ENCODE measurements at places on chromosomes 7 and 10.
A peak's percentile ranks its signal among the peaks of the same experiment; 100 is the strongest.

DNA sequence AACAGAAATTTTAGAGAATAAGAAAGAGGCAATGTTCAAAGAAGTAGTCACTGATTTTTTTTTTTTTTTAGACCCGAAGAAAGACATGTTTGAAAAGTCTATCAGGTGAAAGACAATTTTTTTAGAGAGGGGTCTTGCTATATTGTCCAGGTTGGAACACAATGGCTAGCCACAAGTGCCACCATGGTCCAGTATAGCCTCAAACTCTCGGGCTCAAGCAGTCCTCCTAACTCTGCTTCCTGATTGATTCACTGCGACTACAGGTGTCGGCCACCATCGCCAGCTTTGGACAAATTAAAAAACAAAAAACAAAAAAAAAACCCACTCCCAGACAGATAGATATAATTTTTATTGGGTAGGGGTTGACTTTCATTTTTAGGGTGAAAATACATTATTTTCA is 22.3 kb downstream of the FAM149B1 start:
- no peak for DNase-seq

- no peak for DNase-seq
Measured at GRCh38 chr10:132301371-132302330, 6.1 kb downstream of the STK32C start.

- DNase-seq = no peak
Measured at GRCh38 chr7:135411098-135411497, 98.8 kb downstream of the CNOT4 start.

- no peak for DNase-seq
Measured at GRCh38 chr7:30658479-30659074, 23.7 kb downstream of the CRHR2 start.

GRCh38 chr10:69854511-69855345 is 53.0 kb downstream of the COL13A1 start:
- DNase-seq = no peak

DNA sequence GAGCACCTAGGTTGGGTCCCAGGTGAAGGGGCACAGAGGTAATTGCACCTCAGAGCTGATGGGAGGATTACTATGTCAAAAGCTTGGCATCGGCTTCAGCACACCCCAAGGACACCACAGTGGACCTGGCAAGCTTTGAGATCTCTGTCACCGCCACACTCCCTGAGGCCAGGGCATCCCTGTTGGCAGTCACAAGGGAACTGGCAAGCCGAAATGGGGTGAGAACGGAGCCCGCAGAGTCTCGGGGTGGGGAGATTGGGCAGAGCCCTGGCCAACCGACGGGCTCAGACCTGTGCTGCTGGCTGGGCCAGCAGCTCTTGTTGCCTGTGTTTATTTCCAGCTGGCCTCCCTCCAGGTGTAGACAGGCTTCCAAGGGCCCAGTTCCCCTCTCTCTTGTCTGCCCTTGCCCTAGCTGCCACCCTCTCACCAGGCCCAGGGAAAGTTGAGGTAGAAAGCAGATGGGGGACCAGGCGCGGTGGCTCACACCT is 2.5 kb downstream of the HSPB1 start:
- DNase-seq = no peak

DNA sequence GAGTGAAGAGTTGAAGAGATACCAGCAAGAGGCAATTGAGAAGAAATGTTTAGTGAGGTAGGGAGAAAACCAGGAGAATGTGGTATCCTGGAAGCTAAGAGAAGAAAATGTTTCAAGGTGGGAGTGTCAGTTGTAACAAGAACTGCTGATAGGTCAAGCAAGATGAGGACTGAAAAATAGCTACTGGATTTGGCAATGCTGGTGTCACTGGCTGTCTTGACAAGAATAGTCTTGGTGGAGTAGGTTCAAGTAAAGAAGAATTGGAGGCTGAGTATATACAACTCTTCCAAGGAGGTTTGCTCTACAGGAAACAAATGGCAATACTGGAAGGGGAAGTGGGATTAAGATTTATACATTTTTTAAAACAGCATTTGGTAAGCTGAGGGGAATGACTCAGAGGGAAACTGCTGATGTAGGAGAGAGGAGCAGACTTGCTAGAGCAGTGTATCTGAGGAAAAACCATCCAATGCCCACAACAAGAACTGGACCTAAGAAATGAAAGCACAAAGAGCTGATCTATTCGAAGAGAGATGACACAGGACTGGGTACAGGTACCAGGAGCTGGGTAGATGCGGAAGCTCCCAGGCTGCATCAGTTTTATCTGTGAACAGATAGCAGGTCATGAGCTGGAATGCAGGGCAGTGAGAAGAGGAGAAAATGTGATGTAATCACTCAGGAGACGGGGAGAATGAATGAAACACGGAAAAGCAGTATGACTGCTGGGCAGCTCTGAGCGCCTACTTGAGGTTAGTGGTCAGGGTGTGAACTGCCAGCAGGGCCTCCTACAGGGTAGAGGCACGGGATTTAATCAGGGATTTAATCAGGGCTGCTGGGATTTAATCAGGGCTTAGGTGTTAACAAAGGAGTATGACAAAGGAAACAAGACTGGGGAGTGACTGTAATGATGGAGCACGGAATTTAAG is 34.5 kb downstream of the FAM25A start:
- DNase-seq = peak; percentile 2

GRCh38 chr7:32958046-32959025 is 1.1 kb downstream of the FKBP9 start:
- DNase-seq = peak; percentile 86

GRCh38 chr7:137882261-137882668 is 35.5 kb upstream of the DGKI start:
- DNase-seq = peak; percentile 81

GRCh38 chr10:111429288-111430028 is 352.6 kb downstream of the ADRA2A start:
- DNase-seq = no peak

DNA sequence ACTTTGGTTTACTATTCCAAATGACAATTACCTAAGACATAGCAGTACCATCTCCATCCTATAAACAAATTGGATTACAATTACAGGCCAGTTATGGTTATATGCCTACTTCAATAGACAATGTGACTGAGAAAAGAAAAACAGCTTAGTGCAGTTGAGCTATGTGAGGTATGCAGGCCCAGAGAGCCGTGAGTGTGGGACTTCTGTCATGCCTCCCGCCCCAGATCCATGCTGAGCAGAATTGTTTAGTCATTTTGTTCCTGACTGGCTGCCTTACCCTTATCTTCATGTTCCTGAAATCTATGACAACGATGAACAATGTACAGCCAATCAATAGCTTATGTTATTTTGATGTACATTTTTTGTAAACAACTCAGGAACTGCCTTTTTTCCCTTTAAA is 21.7 kb downstream of the LARP4B start:
- peak; percentile 30 for DNase-seq

DNA sequence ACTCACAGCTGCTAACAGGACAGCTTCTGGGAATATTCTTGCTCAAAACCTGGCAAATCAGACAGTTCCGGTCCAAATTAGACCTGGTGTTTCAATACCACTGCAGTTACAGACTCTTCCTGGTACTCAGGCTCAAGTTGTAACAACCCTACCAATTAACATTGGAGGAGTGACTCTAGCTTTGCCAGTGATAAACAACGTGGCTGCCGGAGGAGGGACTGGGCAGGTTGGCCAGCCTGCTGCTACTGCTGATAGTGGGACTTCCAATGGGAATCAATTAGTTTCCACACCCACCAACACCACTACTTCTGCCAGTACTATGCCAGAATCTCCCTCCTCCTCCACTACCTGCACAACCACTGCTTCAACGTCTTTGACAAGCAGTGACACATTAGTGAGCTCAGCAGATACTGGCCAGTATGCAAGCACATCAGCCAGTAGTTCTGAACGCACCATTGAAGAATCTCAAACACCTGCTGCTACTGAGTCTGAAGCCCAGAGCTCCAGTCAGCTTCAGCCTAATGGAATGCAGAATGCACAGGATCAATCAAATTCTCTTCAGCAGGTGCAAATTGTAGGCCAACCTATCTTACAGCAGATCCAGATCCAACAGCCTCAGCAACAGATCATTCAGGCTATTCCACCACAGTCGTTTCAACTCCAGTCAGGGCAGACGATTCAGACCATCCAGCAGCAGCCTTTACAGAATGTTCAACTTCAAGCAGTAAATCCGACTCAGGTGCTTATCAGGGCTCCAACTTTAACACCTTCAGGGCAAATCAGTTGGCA is 2.1 kb downstream of the SP4 start:
- DNase-seq = no peak

DNA sequence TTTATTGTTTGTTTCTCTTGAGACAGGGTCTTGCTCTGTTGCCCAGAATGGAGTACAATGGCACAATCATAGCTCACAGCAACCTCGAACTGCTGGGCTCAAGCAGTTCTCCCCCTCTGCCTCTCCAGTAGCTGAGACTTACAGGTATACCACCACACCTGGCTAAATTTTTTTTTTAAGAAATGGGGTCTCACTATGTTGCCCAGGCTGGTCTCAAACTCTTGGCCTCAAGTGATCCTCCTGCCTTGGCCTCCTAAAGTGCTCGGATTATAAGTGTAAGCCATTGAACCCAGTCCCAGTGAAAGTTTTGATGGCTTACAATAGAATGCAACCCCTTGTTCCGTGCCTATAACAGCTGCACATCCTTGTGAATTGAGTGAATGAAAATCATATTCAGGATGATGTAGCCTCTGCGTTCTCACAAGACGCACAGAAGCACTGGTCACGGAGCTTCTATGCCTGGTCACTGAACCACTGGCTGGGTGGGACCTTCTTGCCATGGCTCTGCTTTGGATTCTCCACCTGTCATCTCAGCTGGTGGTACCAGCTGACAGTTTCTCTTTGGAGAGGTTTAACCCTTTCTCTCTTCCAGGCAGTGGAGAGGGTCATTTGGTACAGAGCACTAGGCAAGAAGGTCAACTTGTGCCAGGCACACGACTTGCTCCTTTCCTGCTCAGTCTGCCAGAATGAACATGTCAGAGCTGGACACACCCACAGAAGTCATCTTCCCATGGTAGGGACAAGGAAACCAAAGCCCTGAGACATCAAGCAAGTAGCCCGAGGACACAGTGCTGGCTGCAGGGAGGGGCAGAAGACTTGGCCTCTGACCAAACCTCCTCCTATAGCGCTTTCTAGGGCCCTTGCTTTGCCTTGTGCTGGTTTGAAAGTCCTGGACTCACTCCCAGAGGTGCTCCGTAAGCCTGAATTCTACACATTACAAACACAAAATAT is 89.6 kb downstream of the ATXN7L1 start:
- no peak for DNase-seq

DNA sequence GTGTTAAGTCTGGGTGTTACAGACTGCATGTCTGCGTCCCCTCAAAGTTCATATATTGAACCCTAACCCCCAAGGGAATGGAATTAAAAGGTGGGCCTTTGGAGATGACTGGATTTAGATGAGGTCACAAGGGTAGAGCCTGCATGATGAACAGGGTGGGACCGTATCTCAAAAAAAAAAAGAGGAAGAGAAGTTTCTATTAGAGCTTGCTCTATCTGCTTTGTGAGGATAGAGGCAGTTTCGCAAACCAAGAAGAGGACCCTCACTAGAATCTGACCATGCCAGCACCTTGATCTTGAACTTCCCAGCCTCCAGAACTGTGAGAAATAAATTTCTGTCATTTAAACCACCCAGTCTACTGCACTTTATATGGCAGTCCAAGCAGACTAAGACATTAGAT is 1.4 kb downstream of the KIN start:
- no peak for DNase-seq

GRCh38 chr7:52715701-52716100 is 319.7 kb upstream of the POM121L12 start:
- DNase-seq = no peak

DNA sequence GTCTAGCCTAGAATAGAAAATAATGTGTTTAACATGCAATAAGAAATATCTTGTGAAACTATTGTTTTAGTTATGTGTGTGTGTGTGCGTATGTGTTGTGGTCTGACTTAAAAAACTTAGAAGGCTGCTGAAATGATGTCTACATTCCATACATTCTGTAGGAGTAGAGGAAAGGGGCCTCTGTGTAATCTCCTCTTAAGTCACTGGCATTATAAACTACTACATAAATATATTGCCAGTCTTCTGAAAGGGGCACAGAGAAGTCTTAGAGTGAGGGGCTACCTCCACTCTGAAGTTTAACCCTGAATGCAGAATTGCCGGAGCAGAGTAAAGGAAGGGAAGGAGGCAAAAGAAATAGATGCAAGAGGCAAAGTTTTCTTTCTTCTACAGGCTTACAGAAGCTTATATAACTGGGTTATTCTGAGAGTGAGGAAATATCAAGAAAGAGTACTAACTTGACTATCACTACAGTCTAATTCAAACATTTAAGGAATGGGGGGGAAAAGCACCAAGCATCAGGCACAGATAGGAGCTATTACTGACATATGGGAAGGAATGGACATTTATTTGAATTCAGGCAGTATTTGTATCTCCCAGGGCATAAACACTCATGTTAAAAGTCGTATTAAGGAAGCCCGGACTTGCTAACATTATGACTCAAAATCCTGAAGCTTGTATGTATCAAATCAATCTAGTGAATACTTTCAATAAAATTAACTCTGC is 75.7 kb downstream of the DNAJC1 start:
- peak; percentile 74 for DNase-seq

DNA sequence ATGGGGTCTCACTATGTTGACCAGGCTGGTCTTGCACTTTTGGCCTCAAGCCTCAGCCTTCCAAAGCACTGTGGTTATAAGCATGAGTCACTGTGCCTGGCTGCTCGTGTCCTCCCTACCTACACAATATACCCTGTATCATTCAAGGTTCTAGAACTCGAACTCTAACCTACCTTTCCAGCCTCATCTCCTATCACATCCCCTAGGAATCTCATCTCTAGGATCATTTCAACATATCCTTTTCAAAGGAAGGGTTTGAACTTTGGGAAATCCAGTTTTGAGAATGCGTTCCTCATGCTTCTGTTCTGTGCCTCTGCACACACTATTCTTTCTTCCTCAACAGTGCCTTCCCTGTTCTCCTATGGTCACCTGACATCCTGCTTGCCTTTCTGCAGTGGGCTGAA is 87.8 kb upstream of the RHEB start:
- DNase-seq = no peak

GRCh38 chr10:93579089-93579488 is 12.6 kb downstream of the FFAR4 start:
- DNase-seq = no peak

DNA sequence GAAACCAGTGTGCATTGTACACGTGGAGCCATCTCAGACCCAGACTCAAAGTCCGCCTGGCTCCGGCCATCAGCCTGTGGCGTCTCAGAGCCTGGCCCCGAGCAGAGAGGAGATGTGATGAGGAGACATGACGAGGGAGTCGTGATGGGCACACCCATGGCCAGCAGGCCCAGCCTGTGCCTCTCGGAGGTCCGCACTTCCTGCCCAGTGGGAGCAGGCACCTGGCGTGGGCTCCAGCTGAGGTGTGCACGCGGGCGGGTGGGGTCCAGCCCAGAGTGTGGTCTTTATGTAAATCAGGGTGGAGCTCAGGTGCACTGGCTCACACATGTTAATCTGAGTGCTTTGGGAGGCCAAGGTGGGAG is 26.0 kb upstream of the GPR146 start:
- no peak for DNase-seq

GRCh38 chr10:50846753-50847152 is 38.7 kb downstream of the A1CF start:
- DNase-seq = no peak

DNA sequence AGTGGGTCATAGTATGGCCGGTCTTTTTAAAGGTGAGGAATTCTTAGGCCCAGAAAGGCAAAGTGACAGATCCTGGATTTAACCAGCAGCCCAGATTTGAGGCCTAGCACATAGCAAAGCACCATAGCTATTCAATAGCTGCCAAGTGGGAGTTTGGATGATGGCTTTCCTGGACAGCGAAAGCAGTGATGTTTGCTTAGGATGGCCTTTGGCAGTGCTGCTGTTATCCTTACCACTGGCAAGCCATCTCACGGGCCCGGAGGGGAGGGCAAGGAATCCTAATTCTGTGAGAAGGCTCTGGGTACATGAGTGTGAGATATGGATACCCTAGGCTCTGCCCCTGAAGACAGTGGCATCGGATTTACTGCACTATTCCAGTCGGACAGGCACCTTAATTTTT is 50.4 kb downstream of the TCF7L2 start:
- no peak for DNase-seq

All from fibroblast of gingiva (primary cell).